AG09309 (cell line): ENCODE measurements at places on chromosomes 1 and 21.

DNA sequence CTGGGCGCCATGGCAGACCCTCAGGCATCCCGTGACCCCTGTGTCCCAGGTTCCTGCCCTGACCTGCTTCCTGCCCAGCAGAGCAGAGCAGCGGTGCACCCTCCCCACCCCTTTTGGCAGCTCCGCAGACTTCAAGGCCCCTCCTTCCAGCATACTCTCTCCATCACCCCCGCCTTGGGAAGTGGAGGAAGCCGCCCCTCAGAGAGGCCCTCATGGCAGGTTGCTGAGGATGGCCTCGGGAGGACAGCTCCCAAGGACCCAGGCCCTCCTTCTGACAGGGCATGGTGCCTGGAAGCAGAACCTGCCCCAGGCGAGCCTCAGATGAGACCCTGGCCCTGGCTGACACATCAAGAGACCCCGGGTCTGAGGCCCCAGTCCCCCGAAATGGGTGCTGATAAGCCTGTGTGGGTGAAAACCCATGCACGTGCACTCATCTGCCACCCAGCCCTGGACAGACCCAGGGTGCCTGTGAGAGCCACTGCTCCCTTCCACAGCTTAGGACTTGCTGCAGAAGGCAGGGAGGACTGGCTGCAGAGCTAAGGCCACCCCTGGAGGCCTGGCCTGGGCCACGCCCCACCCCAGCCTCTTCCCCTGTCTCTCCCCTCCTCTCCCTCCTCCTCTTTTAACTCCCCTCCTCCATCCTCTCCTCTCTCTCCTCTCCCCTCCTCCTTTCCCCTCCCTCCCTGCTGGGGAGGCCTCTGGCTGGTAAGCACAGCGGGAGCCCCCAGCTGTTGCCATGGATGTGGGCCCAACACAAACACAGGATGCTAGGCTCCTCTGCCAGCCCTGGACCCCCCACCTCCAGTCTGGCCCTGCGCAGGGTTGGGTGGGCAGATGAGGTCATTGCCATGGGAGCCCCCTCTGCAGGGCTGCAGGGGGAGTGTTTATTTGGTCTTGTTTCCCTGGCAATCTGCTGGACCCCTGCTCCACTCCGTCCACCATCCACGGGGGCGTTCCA lies 33.7 kb downstream of the WNT9A start:
- DNase-seq: no peak

- no peak for DNase-seq
Measured at GRCh38 chr1:33468967-33469366, 3.5 kb upstream of the ZSCAN20 start.

GRCh38 chr1:56531624-56532349 lies 47.6 kb downstream of the PLPP3 start:
- DNase-seq: no peak

DNA sequence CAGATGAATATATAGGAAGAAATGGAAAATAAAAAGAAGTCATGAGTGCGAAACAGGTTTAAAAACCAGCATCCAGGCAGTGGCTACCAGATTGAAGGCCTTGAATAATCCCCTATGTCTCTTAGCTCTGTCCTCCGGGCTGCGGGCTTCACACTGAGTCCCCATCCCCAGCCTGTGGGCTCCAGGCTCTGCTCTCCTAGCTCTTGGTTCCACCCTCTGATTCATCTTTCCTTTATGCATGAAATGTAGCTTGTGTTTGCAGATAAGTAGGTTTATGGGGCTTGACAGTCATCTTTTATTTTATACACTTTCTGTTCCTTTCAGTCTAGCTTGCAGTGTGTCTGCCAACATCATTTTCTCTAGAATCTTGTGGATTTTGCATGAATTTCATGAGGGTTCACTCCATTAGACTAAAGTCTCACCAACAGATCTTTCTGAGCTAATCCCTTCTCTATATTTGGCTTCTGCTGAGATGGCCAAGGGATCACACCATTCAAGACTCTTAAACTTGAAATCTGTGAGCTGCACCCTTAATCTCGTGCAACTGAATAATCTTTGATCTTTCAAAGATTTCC lies 174.5 kb downstream of the PLPPR4 start:
- no peak for DNase-seq

GRCh38 chr21:27622631-27623030 lies 655.7 kb upstream of the ADAMTS5 start:
- DNase-seq: no peak

DNA sequence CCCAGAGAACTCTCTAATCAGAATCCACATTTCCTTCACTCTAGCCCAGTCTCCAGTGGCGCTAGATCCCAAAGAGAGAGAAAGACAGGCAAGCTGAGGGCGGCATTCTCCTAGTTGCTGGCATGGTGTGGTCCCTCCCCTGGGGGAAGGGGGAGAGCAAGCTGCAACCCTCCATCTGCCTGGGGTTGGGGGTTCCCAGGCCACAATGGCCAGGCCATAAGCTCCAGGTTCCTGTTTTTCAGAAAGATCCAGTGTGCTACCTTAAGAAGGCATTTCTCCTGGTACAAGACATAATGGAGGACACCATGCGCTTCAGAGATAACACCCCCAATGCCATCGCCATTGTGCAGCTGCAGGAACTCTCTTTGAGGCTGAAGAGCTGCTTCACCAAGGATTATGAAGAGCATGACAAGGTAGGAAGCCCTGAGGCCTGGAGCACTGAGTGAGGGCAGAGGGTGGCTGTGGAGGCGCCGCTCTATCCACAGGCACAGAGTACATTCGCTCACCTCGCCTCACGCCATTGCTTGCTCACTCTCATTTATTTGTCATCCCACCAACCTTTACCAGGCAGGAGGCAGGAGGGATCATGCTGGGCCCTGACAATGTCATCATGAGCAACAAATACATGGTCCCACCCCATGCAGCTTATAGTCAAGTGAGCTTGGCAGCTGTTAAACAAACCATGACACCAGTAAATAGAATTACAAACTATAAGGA lies 6.6 kb downstream of the CSF1 start:
- DNase-seq: no peak

DNA sequence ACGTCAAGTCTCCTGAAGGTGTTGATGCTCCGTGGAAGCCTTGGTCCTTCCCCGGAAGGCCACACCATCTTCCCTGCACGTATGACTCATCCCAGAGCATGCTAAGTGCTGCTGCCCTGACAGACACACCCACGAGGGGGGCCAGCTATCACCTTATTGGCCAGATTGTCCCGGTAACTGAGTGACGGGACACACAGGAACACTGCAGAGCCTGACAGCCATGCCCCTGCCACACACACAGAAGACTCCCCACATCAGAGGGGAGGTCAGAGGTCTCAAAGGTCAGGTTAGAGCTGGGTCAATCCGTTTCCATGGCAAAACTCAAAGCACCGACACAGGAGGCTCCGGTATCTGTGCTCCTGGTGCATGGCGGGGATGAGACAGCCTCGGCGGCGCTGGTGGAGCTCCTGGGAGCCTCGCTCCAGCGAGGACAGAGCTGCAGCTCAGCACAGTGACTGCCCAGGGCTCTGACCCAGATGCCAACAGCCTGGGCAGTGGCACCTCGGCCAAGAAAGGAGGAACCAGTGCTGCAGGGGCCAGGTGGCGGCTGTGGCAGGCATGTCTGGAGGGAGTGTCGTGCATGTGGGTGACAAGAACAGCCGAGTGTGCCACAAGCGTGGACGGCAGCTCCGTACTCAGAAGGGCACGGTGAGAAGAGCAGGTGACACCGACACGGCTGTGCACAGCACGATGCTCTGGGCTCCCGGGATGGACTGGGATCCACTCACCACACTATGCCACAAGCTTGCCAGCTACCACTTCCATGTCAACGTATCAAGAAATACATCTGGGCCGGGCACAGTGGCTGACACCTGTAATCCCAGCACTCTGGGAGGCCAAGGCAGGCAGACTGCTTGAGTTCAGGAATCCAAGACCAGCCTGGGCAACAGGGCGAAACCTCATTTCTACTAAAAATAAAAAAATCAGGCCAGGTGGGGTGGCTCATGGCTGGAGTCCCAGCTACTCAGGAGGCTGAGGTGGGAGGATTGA lies 14.8 kb upstream of the TMEM240 start:
- no peak for DNase-seq

GRCh38 chr1:247102381-247102780 lies 1.8 kb downstream of the ZNF669 start:
- no peak for DNase-seq

GRCh38 chr1:2594001-2594640 lies 7.5 kb downstream of the PRXL2B start:
- DNase-seq: no peak

- no peak for DNase-seq
Measured at GRCh38 chr1:202012544-202013478, 2.4 kb downstream of the ELF3 start.

GRCh38 chr1:242427519-242427918 lies 97.0 kb downstream of the PLD5 start:
- DNase-seq: no peak

DNA sequence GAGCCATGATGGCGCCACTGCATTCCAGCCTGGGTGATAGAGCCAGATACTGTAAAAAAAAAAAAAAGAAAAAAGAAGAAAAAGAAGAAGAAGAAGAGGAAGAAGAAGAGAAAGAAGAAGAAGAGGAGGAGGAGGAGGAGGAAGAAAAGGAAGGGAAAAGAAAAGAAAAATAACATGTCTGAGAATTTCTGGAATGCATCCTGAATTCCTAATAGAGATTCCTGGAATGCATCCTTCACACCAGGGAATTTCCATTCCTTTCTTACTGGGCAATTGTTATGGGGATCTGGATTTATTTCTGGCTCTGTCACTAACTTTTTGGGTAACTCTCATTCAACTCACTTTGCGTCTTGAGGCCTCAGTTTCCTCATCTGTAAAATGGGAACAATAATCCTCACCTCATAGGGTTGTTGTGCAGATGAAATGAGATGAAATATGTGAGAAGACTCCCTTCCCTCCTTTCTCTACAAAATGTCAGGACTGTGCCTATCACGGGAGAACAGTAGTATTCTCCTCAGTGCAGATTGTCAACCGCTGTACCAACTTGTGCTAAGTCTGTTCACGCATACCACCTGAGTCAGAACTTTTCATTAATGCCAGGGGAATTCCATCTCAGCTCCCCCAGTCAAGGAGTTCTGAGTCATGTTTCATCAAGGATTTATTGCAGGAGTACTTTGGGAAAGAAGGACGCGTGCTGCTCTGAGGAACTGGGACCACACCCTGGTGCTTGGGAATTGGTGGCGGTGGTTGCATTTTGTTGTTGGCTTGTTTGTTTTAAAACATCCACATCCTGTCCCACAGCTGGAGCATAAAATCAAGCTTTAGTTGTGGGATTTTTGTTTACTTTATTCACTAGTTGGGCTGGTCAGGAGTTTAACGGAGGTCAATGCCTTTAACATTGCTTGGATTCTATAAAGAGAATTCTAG lies 42.4 kb upstream of the ROR1 start:
- DNase-seq: peak; percentile 92

- no peak for DNase-seq
Measured at GRCh38 chr21:42239556-42239955, 20.6 kb downstream of the ABCG1 start.

DNA sequence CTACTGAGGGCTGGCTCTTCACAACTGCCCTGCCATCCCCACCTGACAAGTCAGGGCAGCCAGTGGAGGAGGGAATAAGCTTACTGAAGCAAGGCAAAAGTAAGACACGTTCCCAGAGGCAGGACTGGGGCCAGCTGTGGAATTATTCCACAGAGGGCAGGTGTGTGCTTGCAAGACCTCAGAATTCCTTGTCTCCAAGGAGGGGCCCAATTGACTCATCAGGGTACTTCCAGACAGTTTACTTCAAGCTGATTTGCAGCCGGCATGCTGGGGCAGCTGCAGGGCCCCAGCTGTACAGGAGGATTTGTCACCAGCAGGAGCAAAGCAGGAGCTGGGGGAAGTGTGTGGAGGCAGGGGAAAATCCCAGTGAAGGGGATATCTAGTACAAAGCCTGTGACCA lies 167.5 kb upstream of the CAMK1G start:
- no peak for DNase-seq

DNA sequence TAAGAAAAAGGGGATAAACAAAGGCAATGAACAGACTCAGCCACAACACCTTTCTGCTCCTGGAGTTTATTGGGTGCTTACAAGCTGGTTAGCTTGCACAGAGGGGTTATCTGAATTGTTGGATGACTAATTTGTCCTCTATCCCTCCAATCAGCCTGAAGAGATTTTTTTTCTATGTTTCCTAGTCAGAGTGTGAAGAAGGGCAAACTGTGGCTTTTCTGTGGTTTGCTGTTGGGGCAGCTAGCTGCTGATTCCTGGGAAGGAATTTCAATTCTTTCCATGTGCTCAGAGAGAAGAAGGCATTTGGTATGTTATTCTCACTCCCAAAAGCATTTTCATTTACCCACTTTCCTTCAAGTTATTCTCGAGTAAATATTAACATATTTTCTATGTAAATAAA lies 48.6 kb downstream of the PCP4 start:
- peak; percentile 0 for DNase-seq

DNA sequence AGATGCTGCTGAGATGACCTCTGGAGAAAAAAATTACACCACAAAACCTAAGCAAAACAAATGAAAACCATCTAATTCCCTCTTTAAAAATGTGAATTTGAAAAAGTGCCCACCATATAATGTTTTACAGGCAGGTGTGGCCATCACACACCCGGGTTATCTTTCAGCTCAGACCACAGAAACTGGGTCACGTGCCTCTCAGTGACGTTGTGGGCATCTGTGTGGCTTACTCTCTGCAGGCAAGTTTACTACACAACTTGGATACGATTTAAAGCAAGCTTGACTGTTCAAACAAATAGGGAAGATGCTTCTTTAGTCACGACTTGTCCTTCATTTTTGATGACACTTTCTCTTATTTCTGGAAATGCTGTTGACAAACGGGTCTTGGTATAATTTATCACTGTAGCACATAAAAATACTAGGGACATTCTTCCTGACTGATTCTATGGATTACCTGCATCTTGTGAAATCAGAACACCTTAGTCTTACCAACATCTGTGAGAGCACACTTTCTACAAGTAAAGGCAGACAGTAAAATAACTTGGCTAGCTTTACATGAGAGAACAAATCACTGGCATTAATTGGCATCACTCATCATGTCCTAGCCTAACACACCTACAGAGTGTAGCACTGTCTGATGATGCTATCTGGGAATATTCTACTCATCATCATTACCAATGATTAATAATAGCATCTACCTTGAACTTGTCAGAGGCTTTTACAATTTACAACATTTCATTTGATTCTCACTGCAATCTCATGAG lies 89.3 kb upstream of the EDEM3 start:
- DNase-seq: peak; percentile 27

GRCh38 chr1:161121042-161121650 lies 3.2 kb downstream of the NIT1 start:
- DNase-seq: no peak

- no peak for DNase-seq
Measured at GRCh38 chr1:234858722-234859121, 248.7 kb upstream of the IRF2BP2 start.

- DNase-seq: no peak
Measured at GRCh38 chr1:151991663-151992302, 1.9 kb downstream of the S100A10 start.

GRCh38 chr1:68255301-68255700 lies 23.0 kb upstream of the WLS start:
- DNase-seq: no peak
